Stimulated activated naive CD4-positive, alpha-beta T cell treated with Interleukin-2 at 50 U/mL for 16 hours (primary cell): ENCODE measurements at places on chromosomes 12 and 14.

DNA sequence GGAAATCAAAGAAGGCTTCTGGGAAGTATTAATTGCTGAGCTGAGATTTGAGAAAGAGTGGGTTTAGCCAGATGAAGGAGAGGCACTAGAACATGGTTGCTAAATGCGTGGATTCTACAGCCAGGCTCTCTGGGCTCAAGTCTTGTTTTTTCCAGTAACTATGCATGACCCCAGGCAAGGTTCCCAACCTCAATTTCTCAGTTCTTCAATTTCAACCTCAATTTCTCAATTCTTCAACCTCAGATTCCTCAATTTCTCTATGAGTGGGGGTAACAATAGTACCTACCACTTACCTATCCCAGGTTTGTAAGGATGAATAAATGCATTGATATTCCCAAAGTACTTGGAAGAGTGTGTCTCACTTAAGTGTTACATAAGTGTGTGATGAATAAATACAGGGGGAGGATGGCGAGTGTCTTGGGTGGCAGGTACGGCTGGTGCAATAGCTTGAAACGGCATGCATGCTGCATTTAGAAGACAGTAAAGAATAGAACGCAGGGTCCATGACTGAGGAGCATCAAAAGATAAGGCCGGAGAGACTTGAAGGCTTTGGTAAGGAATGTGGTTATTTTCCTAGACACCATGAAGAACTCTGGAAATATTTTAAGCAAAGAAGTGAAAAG is 149.1 kb upstream of the ATP2B1 start:
- DNase-seq: no peak

GRCh38 chr12:90979951-90980350 is 24.8 kb downstream of the EPYC start:
- DNase-seq: no peak

DNA sequence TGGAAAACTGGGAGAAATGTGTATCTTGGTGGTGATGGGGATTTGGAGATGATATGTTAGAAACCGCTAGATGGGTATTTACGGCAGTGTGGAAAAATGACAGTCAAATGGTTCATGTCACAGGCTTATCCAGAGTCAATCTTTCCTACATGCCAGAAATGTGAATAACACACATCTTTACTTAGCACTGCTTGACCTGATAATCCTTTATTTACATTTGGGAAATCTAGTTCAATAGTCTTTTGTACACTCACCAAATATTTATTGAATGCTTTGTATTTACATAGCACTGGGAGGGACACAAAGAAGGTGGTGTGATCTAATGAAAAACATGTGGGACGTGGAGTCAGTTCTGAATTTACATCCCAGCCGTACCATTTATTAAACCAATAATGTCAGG is 208.2 kb downstream of the DIO2 start:
- no peak for DNase-seq

DNA sequence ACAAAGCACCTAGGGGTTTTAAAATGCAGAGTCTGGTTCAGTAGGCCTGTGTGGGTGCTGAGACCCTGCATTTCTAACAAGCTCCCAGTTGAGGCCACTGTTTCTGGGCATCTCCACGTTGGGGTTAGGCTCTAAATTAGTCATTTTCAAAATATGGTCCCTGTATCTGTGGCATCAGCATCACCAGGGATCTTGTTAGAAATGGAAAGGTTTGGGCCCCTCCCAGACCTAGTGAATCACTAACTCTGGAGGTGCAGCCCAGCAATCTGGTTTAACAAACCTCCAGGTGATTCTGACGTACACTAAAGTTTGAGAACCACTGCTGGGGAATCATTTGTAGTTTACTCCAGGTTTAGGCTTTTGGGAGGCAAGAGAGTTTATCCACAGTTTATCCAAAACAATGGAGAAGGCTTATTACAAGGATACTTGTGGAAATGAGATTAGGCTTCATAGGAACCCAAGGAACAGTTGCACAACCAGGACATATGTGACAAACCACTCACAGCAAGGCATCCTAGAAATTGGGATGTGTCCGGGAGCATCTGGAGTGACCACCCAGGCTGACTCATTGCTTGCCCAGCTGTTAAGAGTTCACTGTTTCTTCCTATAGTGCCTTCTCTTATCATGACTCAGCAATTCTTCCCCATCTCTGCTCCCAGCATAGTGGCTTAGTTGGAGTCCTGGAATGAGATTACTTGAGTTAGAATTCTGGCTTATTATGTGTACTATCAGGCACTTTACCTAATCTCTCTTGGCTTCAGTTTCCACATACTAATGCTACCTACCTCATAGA is 71.6 kb upstream of the STXBP6 start:
- DNase-seq: no peak

- no peak for DNase-seq
Measured at GRCh38 chr14:31425905-31426304, 5.6 kb upstream of the HEATR5A start.

- DNase-seq: no peak
Measured at GRCh38 chr12:19643635-19644034, 204.3 kb downstream of the AEBP2 start.

GRCh38 chr12:117484901-117485300 is 123.5 kb upstream of the NOS1 start:
- DNase-seq: no peak

- DNase-seq: no peak
Measured at GRCh38 chr12:87196321-87196720, 832.9 kb downstream of the C12orf50 start.

DNA sequence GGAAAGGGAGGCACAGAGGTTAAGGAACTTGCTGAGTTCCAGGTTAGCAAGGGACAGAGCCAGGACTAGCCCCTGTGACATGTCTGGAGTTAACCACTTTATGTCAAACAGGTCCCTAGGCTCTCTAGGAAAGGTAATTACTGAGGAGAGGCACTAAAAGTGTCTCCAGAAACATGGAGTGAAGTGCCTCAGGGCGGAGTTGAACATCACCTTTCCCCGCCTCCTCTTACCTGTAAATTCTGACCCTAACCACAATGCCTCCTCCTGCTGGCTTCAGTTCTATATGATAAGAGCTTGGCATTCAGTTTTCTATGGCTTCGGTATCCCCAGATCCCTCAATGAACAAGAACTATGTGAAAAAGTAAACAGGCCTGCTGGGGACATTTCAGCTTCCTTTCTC is 18.1 kb downstream of the RPH3A start:
- no peak for DNase-seq

DNA sequence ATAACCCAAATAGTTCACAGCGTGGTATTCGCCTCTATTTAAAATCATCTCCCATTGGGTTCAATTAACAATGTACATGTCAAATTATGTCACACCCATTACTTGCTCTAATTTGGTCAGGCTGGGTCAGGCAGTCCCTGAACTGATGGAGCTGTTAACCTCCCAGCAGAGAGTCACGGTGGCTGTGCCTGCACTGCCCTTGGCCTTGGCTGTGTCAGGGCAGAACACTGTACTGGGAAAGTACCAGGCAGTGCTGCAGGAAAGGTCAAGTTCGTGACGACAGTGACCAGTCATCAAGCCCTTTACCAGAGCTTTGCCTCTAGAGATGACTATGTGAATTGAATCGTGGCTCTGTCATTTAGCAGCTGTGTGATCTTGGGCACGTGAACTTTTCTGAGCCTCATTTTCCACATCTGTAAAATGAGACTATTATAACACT is 100.0 kb downstream of the ARF6 start:
- peak; percentile 23 for DNase-seq

DNA sequence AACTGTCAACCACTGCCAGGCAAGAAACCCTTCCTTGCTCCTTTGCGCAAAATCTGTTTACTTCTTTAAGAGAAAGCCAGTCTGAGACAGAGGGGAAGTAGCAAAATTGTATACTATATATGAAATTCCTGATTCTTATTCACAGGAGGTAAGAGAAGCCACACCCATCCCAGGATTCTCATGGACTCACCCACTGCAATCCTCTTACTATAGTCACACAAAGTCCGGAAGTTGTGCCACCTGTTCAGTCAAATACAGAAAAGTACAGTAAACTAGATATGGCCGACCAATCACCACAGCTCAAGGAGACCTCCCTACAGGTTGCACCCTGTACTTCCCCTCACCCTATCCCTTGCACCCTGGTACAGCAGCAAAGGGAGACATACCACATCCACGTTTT is 2.9 kb downstream of the PRMT5 start:
- DNase-seq: no peak

- DNase-seq: no peak
Measured at GRCh38 chr12:107670999-107671643, 14.5 kb upstream of the PWP1 start.

DNA sequence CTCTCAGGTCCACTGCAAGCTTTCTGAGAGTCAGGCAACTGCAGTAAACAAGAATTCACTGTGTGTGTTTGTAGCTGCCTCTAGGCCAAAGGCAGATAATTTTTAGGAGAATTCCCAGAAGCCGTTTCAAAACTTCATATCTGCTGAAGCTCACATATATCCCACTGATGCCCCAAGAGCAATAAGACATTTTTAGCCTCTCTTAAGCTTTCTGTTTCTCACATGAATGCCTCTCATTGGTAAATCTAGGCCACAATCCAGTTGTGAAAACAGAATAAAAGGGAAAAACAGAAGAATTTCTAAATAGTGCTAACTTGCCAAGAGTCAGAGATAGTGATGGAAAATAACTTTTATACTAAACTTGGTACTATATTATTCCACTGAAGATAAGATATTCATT is 48.5 kb upstream of the LIN7A start:
- DNase-seq: no peak

DNA sequence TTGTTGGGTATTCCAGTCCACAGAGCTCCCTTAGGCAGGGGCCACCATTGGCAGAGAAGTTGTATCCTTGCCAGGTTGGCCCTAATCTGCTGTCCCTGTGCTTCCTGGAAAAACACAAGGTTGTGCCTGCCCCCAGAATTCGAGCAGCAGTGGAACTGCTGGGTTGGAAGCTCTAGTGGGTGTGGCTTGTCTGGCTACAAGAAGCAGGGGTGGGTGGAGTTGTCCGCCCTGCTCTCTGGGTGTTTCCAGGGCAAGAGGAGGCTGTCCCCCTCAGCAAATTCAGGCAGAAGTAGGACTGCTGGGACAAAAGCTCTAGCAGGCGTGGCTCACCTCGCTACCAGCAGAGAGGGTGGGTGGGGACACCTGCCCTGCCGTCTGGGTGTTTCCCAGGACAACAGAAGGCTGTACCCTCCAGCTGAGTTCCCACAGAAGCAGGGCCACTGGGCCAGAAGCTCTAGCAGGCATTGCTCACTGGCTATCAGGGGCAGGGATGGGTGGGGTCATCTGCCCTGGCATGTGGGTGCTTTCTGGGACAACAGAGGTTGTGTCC is 72.8 kb upstream of the NPAS3 start:
- no peak for DNase-seq

DNA sequence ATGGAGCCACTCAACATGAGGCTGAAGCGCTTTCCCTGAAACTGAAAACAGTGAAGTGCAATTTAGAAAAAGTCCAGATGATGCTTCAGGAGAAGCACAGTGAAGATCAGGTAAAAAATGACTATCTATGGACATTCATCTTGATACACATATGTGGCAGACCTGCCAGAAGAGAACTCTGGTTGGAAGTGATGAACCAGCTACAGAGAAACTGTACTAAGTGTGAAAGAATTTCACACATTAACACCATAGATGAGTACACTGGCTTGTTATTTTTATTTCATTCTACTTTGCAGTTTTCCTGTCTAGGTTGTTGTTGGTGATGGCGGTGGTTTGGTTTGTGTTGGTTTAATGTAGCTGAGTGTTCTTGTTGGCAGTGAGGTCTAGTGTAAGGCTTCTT is 174.7 kb downstream of the ESR2 start:
- DNase-seq: no peak

- peak; percentile 17 for DNase-seq
Measured at GRCh38 chr14:22112004-22112403, 438.4 kb upstream of the OR4E1 start.
